ENCODE measurements at places on chromosomes 7 and 10.

DNA sequence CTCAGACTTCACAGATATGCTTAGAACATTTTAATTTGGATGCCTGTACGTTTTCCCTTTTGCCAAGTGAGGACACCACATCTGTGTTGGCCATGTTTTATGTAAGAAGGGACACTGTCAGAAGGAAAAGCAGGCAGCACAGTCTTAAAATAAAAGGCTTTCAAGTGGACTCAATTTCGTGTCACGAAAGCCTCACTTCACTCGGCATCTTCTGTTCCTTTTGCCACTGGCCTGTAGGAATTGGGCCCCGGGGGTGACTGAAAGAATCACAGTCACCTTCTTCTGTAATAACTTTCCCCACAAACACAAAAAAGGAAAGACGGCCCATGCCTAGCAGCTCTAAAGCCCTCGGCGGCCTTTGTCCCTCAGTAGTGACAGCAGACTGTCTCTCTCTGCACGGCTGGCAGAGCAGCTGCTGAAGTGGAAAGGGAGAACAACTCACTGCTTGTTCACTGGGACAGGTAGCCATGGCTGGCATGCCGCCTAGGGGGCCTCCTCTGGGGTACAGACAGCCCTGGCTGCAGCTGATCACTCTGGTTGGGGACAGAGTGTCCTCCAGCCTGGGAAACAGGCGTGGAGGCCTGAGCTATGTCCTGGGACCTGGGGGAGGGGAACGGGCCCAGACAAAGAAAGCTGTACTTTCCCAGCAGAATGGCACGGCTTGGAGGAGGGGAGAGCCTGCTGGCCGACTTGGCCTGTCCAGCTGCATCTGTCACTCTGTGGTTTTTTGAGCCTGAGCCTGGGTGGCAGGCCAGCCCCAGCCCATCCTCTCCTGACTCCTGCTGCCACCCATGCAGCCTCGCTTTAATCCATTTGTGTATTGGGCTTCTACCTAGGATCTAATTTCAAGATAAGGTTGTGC lies 4.4 kb downstream of the RASSF4 start:
- peak; percentile 94 for DNase-seq

DNA sequence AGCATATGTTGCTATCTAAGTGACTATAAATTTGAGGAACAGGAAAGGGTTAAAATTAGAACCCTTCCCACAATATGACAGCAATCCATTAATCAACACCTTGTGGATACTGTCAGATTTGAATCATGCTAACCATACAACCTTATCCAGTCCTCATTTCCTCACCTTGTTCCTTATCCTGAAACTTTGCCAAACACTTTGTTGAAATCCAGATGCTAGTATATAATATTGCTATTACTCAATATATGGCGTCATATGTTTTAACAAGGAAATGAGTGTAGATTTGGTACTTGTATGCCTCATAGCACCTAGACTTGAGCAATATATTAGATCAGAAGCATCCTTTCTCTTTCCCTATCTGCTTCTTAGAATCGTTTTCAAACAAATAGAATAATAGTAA lies 66.3 kb upstream of the SLC25A13 start:
- no peak for DNase-seq

- no peak for DNase-seq
Measured at GRCh38 chr10:767211-767610, 77.7 kb upstream of the DIP2C start.

DNA sequence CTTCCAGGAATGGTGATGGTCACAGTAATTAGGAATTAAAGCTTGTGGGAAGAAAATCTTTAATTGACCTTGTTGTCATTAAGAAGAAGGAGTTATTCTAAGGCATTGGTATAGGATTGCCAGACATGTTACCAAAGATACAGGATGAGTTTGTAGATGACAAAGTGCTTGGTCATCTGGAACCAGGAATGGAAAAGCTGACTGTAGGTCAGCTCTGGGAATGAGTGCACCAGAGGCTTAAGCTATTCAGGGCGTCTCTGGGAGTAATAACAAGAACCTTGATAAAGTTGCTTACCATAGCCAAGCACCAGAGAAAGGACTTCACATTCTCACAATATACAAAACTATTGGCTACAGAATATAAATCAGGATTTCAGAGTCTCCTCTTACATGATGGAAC lies 89.0 kb downstream of the PHTF2 start:
- no peak for DNase-seq

- no peak for DNase-seq
Measured at GRCh38 chr7:80781561-80781979, 137.3 kb downstream of the SEMA3C start.

- no peak for DNase-seq
Measured at GRCh38 chr10:132634947-132635271, 97.3 kb downstream of the INPP5A start.
